ENCODE measurements at places on chromosomes 4 and X.

DNA sequence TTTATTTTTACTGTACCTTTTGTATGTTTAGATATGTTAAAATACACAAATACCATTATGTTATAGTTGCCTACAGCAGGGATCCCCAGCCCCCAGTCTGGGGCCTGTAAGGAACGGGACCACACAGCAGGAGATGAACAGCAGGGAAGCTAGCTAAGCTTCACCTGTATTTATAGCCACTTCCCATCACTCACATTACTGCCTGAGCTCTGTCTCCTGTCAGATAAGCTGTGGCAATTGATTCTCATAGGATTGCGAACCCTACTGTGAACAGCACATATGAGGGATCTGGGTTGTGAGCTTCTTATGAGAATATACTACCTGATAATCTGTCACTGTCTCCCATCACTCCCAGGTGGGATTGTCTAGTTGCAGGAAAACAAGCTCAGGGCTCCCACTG lies 73.9 kb downstream of the BMPR1B start:
- DNase-seq, result no peak

DNA sequence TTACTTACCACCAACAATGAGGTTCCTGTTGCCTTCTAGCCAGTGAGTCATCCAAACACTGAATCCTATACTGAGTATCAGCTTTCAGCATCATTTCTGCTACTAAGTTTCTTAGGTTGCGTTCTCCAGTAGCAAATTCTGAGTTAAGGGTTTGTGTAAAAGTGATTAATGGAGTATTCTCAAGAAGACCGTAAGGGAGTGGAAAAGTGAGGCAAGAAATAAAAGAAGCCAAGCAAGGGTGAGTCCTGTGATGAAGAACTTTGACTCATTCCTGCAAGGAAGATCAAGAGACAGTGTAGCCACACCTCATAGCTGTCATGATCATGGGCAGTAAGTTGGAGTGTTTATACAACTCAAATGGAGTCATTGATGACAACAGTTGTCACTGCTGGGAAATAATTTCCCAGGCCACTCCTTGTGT lies 446.2 kb downstream of the RAPGEF2 start:
- DNase-seq, result no peak

DNA sequence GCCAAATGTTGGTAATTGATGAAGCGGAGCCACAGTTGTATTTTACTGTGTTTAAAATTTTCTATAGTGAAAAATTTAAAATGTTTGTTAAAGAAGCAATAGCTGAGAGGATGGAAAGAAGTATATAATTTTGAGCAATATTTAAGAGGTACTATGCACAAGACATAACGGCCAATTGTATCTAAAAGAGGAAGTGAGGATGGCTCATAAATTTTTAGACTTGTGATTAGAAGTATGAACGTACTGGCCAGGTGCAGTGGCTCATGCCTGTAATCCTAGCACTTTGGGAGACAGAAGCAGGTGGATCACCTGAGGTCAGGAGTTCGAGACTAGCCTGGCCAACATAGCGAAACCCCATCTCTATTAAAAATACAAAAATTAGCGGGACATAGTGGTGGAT lies 12.7 kb upstream of the HHIP start:
- no peak for DNase-seq

- no peak for DNase-seq
Observed at GRCh38 chr4:6362896-6363295, 93.2 kb downstream of the WFS1 start.

DNA sequence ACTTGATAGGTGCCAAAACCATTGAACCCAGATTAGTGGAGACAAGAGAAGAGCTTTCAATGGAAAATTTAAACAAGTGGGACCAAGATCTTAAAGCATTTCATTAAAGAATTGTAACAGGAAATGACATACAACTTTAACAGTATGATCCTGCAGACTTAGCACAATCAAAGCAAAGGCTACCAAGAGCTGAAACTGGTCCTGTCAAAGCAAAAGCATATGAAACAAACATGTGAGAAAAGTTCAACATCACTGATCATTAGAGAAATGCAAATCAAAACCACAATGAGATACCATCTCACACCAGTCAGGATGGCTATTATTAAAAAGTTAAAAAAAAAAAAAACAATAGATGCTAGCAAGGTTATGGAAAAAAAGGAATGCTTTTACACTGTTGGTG lies 425.6 kb downstream of the IL1RAPL1 start:
- no peak for DNase-seq

DNA sequence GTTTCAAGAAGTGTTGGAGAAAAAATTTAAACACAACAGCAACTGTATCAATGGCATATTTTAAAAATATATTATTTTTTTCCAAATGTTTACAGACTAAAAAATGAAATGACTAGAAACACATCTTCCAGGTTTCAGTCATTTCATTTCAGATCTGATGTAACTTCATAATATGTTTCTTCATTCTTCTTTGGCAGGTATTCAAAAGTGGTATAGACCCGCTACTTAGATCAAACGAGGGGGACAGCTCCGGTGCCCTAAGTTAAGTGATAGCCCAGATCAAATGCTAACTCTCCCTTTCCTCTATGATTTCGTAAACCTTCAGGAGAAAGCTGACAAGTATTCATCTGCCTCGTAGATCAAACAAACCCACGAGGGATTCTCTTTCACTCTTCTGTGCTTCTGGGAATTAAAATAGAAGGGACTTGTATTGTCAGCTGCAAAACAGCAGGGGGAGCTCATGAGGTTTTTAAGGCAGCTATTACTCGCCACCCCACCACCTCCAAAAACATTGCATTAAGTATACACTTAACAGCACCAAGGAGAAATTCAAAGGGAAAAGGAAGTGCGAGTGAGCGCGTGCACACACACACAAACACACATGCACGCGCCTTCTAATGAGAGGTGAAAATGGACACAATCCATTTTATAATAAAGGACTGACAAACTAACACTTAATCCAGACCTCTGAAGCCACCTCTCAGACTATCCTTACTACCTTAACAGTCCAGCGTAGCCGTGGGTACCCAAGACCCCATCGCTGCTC lies 21.4 kb downstream of the HELT start:
- DNase-seq, result peak; percentile 34

DNA sequence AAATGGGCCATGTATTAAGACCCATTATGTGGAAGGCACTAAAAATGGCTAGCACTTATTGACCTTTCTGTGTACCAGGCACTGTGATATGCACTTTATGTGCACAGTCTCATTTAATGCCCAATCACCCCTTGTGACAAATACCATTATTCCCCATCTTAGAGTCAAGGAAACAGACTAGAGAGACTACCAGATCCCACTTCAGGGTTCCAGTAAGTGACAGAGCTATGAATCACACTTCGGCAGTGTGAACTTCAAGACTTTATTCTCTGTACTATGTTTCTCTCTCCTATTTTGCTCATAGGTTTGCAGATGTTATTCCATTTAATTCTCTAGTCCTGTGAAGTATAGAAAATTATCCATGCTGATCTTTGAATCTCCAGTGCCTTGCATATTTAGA lies 107.0 kb downstream of the NFKB1 start:
- no peak for DNase-seq

- no peak for DNase-seq
Observed at GRCh38 chr4:176902710-176903323, 110.1 kb upstream of the VEGFC start.

GRCh38 chr4:68466185-68466584 lies 18.9 kb downstream of the TMPRSS11E start:
- no peak for DNase-seq

- DNase-seq, result no peak
Observed at GRCh38 chr4:103156106-103156505, 42.0 kb downstream of the CENPE start.

- DNase-seq, result no peak
Observed at GRCh38 chr4:171793723-171794122, 19.5 kb upstream of the GALNTL6 start.

DNA sequence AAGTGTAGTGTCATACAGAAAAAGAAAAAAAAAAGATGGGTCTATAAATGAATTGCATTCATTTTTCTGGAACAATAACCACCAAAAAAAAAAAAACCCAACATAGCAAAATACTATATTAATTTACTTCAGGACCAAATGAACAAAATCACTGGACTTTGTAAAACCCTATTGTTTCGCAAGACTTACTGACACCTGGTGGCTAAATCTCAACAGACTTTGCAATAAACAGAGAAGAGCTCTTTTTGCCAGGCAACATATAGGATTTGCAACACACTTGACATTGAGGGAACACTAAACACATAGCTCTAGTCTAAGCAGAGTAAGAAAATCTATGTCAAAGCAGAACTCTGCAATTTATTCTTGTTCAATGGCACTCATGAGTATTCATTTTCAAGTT lies 990.2 kb downstream of the STPG2 start:
- no peak for DNase-seq

DNA sequence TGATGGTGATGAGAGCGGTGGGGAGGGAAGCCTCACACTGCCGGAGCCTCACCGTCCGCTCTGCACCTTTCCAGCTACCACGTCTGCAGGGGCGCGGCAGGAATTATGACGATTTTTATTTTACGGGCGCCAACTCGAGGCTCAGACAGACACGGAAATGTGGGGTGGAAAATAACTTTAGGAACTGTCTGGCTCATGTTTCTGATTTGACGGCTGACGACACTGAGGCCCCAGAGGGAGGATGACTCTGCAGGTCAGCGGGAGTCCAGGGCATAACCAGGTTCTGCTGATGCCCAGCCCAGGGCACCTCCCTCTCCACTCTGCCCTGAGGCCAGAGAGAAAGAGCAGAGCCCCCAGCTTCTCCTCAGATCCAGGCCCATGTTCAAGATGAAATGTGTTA lies 43.9 kb downstream of the C4orf50 start:
- DNase-seq, result no peak

- no peak for DNase-seq
Observed at GRCh38 chrX:40729598-40730584, 5.5 kb downstream of the MED14 start.

- no peak for DNase-seq
Observed at GRCh38 chr4:128590034-128590740, 219.3 kb upstream of the JADE1 start.

All from effector CD4-positive, alpha-beta T cell (primary cell).